ENCODE measurements at places on chromosomes 4 and X.

GRCh38 chr4:76745240-76745639, 152.7 kb downstream of the SOWAHB start:
- no peak for DNase-seq

GRCh38 chr4:21901831-21902230, 46.7 kb downstream of the KCNIP4 start:
- no peak for DNase-seq

- no peak for DNase-seq
Observed at GRCh38 chr4:25513814-25514213, 136.8 kb downstream of the ANAPC4 start.

GRCh38 chrX:154426916-154427770, 1.3 kb upstream of the ATP6AP1 start:
- DNase-seq: no peak

DNA sequence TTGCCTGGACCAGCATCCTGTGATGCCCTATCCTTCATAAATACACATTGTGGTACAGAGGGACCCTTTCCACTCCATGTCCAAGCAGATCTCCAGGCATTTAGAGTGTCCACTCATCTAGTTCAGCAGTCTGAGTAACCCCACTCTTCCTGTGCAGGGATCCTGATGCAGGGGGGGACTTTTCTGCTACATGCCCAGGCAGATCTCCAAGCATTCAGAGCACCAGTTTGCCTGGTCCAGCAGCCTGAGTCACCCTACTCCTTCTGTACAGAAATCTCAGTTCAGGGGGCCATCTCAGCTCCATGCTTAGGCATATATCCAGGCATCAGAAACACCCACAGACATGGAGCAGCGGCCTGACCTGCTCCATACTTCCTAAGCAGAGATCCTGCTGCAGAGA, 1089.8 kb downstream of the FAT4 start:
- no peak for DNase-seq

DNA sequence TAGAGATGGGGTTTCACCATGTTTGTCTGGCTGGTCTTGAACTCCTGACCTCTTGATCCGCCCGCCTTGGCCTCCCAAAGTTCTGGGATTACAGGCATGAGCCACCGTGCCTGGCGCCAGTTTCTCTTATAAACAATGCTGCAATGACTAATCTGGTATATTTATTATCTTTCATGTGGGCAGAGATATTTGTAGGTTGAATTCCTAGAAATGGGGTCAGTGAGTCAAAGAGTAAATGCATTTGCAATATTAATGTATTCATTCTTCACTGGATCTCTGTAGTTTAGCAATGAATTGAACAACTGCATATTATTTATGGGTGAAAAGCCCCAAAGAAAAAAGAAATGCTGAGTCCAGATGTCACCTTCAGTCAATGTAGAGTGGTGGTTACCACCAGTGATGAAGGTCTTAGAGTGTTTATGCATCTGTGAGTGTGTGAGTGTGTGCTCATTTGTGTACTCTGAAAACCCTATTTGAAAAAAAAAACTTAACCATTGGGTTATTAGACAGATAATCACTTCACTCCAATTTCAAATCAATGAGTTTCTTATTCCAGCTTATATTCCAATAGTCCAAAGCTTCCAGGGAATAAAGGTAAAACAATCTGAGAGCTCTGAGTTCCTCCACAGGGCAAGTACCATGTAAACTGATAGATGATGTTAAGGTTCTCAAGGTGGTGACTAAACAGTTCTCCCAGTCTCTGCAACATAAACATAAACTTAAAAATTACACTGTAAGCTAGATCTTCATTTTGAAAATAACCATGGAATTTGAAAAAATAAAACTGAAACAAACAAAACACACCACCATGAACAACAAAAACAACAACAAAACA, 22.6 kb upstream of the CD38 start:
- DNase-seq: peak; percentile 29

GRCh38 chrX:16628946-16629595, 20.9 kb upstream of the S100G start:
- no peak for DNase-seq

- DNase-seq: no peak
Observed at GRCh38 chrX:107700317-107700774, 72.0 kb downstream of the PRPS1 start.

DNA sequence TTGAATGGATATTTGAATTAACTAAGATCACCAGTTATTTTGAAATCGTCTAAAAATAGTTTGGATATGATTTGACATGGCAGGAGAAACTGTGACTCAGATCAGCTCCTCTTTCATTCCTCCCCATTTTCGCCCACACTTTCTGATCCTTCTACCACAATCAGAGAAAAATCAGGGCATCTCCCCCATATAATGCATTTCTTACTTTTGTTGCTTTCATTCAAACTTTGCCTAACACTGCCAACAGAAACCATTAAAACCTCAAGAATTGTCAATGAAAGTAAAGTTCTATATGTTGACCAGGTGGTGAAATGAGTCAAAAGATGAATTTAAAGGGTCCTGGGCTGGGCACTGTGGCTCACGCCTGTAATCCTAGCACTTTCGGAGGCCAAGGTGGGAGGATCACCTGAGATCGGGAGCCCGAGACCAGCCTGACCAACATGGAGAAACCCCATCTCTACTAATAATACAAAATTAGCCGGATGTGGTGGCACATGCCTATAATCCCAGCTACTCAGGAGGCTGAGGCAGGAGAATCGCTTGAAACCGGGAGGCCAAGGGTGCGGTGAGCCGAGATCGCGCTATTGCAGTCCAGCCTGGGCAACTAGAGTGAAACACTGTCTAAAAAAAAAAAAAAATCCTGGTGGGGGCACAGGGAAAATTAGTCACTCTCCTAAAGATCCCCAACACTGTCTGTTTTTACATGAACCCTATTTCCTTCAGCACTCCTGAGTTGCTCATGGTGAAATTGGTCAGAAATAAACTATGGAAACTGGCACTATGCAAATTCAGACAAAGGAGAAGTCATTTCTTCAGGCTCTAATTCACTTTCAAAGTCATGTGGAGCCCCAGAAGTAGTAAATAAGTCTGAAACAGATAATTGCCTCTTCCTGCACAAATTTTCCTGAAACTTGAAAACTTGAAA, 122.8 kb upstream of the NOCT start:
- DNase-seq: no peak

DNA sequence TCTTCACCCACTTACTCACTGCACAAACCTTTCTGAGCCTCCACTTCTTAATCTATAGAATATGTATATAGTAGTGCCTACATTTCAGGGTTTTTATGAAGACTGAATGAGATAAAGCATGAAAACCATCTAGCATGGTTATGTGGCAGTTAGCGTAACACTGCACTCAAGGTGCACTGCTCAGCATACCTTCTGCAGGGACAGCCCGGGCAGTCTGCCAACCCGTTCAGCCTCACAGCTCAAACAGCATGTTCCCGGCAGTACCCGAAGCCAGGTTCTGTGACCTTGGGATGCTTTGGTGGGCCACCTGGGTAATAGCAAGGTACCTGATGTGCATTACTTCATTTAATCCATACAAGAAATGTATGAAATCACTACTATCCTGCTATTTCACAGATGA, 81.4 kb downstream of the DOCK11 start:
- DNase-seq: no peak

DNA sequence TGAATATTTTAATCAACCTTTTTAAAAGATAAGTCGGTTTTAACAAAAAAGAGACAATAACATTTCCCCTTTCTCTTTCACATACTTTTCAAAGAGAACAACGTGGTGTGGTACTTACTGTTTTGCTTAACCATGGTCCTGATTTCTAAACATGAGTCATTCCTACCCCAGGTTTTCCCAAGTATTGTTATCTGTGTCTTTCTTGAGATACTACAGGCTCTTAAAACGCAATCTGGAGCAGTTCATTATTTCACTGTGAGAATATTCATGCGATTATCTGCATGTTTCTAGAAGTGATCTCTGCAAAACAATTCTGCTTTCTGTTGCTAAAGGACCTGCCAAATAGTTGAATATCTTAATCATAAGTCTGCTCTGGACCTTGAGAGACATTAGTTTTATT, 127.3 kb downstream of the TENM3 start:
- DNase-seq: no peak

GRCh38 chr4:5753766-5754528, 42.9 kb downstream of the EVC start:
- DNase-seq: no peak

- DNase-seq: no peak
Observed at GRCh38 chrX:95716841-95717240, 967.8 kb upstream of the DIAPH2 start.

All from activated T-helper 1 cell treated with anti-CD3 and anti-CD28 coated beads, Interleukin-2, amount 50 U/mL, for 16 hours (primary cell).